A549 (cell line): ENCODE measurements at places on chromosomes 12 and 14. TPM values are rescaled to one million over a fixed set of nuclear protein-coding genes. Genes with fewer than 3 reads are reported as not detected.

TAS2R30 gene
- polyA plus RNA-seq = 0.11 TPM in 1 of 3 replicates, not detected in the others

CLEC1A gene
- not detected in 3 replicates for polyA plus RNA-seq

SRRM4 gene
- not detected in 3 replicates for polyA plus RNA-seq

PRPF39 gene
- polyA plus RNA-seq = 24.4 to 25.5 TPM (median 24.5 TPM) in 3 replicates

SYT1 gene
- 9.5 to 14.3 TPM (median 11.7 TPM) in 3 replicates for polyA plus RNA-seq

GUCY2C gene
- not detected in 3 replicates for polyA plus RNA-seq

FSCB gene
- not detected in 3 replicates for polyA plus RNA-seq

SLC25A21 gene
- 0.57 to 0.89 TPM (median 0.68 TPM) in 3 replicates for polyA plus RNA-seq

EIF4B gene
- polyA plus RNA-seq = 363 to 377 TPM (median 375 TPM) in 3 replicates

TPPP2 gene
- not detected in 3 replicates for polyA plus RNA-seq

CFAP251 gene
- 0.66 to 1.2 TPM (median 0.94 TPM) in 3 replicates for polyA plus RNA-seq

IKBIP gene
- polyA plus RNA-seq = 58.7 to 59.3 TPM (median 59.1 TPM) in 3 replicates

ZNF891 gene
- 0.54 to 0.64 TPM (median 0.62 TPM) in 3 replicates for polyA plus RNA-seq

KLRK1 gene
- polyA plus RNA-seq = not detected in 3 replicates

MEG3 gene
- polyA plus RNA-seq = 56.7 to 66.4 TPM (median 57.8 TPM) in 3 replicates

MMP19 gene
- polyA plus RNA-seq = 0.09 to 0.11 TPM (median 0.09 TPM) in 3 replicates

AJUBA gene
- 53.4 to 68.0 TPM (median 59.0 TPM) in 3 replicates for polyA plus RNA-seq

SERPINA12 gene
- not detected in 3 replicates for polyA plus RNA-seq

INHBC gene
- polyA plus RNA-seq = not detected in 3 replicates

DAO gene
- not detected in 3 replicates for polyA plus RNA-seq

TMTC2 gene
- 1.4 to 1.8 TPM (median 1.8 TPM) in 3 replicates for polyA plus RNA-seq

HSPB8 gene
- polyA plus RNA-seq = 7.6 to 9.6 TPM (median 7.9 TPM) in 3 replicates

LRRC43 gene
- 0.14 to 0.26 TPM in 2 of 3 replicates, not detected in the other for polyA plus RNA-seq

PMCH gene
- not detected in 3 replicates for polyA plus RNA-seq

RAB2B gene
- polyA plus RNA-seq = 15.8 to 19.8 TPM (median 18.4 TPM) in 3 replicates

FAIM2 gene
- polyA plus RNA-seq = not detected in 3 replicates

TAS2R50 gene
- polyA plus RNA-seq = not detected in 3 replicates

SLC39A9 gene
- polyA plus RNA-seq = 40.6 to 42.1 TPM (median 41.7 TPM) in 3 replicates
